ENCODE measurements at places on chromosomes 1 and 21.

GRCh38 chr1:10736634-10737586 lies 59.5 kb downstream of the CASZ1 start:
- DNase-seq, result no peak

- no peak for DNase-seq
Observed at GRCh38 chr1:156079762-156080161, 2.5 kb downstream of the MEX3A start.

- DNase-seq, result no peak
Observed at GRCh38 chr1:196088541-196088940, 519.7 kb downstream of the KCNT2 start.

DNA sequence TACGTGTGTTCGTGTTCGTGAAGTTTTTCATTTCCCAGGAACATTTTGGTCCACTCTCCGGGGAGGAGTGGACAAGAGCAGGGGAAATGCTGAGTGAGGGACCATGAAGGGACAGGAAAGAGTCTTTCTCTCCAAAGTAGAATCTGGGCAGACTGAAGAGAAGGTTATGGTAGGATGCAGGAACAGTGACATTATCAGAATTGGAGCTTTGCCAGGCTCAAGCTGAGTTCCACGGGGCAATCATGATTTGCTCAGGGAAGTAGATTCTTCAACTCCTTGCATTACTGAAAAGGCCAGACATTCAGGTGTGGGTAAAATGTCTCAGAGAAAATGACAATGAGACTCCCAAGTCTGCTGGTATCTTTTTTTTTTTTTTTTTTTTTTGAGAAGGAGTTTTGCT lies 16.6 kb downstream of the ATP1A4 start:
- DNase-seq, result no peak

- DNase-seq, result no peak
Observed at GRCh38 chr1:117570988-117571409, 34.8 kb upstream of the TENT5C start.

DNA sequence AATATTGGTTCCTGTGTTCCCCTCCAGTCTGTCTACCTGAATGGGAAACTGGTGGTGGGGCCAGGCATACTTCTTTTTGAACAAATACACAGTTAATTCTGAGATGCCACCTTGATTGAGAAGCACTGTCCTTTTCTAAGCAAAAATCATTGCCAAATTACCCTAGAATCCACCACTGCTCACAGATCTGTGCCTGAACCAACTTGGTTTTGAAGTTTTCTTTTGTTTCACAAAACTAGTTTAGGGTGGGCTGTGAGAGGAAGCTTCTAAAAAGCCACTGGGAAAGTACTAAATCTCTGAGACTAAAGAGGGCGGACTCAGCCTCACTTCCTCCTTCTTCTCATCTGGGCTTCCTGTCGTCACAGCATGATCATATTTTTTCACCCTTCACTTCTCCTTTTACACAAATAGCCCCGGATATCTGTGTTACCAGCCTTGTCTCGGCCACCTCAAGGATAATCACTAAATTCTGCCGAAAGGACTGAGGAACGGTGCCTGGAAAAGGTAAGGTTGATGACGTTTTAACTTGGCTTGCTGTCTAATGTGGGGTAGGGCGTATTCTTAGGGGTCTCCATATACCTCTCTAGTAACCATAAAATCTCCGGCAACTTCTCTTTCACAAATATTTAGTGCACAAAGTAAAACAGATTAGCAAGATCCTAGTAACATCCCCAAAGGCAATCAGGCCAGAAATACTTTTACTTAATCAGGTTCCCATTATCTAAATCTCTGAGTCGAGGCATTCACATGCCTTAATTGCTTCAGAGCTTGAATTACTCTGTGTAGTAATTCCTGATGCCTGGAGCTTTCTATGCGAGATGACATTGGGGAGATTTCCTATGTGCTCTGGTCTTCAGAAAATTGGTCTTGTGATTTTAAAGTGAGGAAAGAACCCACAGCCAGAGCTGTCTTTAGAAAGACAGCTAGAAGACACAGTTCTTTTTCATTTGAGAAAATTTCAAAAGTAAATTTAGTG lies at the start of gene CD53:
Gene CD53 (plus strand): TSS at position 404 of the 976 bp plus-strand sequence. CDS start 18,261 bp downstream, outside the sequence.
- DNase-seq, result peak; percentile 82

DNA sequence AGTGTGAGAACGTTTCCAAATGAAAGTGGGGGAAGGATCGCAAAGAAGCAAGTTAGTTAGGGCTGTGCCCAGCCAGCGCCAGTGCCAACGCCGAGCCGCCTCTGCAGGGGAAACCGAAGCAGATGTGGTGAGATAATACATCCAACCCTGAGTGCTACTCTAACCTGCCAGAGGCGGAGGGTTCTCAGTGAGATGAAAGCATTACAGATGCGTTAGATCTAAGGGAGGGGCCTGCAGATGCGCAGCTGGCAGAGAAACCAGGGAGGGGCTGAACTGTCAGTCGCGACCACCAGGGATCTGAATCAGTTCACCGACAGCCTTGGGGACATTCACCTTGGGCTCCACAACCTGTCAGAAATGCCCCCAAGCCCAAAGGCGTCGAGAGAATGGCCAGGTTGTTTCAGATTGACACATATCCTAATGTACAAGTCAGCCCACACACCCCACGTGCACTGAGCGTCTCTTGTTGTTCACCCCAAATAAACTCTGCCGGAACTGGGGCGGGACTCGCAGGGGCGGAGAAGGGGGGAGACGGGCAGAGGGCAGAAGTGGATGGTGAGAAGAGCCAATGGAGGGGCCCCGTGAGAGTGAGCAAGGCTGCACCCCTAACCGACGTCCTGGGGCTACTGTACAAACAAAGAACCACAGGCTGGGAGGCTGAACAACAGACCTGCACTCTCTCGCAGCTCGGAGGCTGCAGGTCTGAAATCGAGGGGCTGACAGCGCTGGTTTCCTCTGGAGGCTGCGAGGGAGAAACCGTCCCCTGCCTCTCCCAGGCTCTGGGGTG lies 8.7 kb upstream of the UMODL1 start:
- peak; percentile 50 for DNase-seq

GRCh38 chr1:169676001-169676400 lies 35.4 kb downstream of the SELL start:
- DNase-seq, result no peak

GRCh38 chr1:10851024-10852013 lies 54.9 kb upstream of the CASZ1 start:
- DNase-seq, result no peak

DNA sequence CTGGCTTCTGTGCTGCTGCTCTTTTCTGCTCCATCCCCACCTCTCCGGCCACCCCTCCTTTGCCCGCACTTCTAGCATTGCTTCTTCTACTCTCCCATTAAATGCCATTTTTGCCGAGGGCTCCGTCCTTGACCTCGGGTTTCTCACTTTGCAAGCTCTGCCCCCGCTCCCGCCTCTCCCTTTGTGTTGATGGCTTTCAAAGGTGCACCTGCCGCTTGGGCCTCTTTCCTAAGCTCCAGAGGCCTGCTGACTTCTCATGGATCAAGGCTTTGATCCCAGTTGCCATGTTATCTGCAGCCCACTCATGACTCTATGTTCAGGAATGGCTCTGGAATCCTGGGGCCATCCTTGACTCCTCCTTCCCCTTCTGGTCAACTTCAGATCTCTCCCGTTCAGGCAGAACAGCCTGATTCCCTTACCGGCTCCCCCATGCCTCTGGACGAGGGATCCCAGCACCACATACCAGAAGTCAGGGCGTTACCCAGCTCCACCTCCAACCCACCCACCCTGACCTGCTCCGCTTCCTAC lies 54.3 kb downstream of the TLR5 start:
- no peak for DNase-seq
